Activated CD4-positive, alpha-beta T cell treated with anti-CD3 and anti-CD28 coated beads for 1 hour (primary cell): ENCODE measurements at places on chromosomes 1 and 21.

DNA sequence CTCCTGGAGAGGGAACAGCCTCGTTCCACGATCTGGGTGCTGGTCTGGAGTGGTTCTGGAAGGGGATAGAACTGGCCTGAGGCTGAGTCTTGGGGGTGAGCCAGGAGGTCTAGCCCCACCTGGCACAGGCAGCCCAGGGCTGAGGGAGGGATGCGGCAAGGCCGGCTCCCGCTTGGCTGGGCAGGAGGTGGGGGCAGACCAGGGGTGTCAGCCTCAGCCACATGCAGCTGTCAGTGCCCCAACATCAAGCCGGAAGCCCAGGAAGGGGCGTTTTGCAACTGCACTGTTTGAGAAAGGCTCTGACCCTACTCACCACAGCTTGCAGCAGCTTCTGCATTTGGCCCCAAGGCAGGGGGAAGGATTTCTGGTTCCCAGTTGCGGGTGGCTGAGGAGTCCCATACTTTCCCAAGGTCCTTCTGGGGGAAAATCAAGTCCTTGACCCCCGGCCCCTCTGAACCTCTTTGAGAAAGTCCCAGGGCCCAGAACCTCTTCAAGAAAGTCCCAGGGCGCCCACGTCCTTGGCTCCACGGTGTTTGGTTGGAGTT is 2.0 kb downstream of the EFHD2 start:
- no peak for DNase-seq

- no peak for DNase-seq
Measured at GRCh38 chr21:44365251-44365966, 12.0 kb downstream of the TRPM2 start.

DNA sequence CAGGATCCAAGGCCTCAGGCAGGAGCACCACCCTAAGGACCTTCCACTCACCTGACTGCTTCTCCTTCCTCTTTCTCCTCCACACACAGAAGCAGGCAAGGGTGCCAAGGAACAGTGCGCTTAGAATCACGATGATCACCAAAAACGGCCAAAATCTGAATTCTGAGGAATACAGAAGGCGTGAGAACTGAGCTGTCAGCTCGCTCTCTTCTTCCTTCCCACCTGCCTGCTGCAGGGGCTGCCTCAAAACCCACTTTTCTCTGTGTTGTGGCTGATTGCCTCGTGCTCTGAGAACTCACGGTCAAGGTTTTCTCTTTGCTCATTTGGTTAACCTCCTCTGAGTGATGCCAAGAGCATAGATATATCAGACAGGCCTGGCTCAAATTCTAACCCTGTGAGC is 23.8 kb downstream of the CD244 start:
- DNase-seq, result no peak

- DNase-seq, result peak; percentile 72
Measured at GRCh38 chr1:203765029-203765837, at the start of gene LAX1. Gene LAX1 (plus strand): TSS chr1:203765183. CDS start chr1:203765566, 383 bp downstream.

GRCh38 chr1:74715236-74715502 is 17.7 kb downstream of the CRYZ start:
- DNase-seq, result no peak

DNA sequence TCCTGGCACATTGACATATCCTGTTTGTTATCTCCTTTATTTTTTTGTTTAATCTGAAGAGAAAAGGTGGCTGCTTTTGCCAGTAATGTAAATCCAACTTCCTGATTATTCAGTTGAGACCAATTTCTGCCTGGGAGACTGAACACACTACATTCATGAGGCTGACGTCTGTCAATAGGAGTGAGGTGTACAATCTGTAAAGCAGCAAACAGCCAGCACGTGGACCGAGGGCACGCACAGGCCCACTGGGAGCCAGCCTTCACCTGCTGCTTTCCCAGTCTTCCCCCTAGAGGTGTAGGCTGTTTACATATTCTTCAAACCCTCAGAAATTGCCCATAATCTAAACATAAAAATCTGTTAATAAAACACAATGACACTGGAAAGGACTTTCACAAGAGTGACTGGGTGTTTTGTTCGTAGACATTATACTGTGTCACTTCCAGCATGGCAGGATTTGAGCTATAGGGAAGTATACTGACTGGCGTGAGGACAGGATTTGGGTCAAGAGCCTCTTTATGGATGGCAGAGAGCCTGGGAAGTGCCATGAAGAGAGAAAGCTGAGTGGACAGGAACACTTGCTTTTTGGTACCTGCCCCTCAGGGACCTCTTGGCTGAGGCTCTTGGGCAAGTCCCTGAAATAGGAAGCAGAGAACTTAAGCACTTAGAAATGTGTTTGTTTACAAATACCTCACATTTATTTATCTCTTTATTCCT is 552.9 kb upstream of the CAMK1G start:
- no peak for DNase-seq

GRCh38 chr1:185864331-185864730 is 130.1 kb downstream of the HMCN1 start:
- DNase-seq, result no peak

GRCh38 chr1:182806015-182806678 is 16.6 kb downstream of the NPL start:
- no peak for DNase-seq

DNA sequence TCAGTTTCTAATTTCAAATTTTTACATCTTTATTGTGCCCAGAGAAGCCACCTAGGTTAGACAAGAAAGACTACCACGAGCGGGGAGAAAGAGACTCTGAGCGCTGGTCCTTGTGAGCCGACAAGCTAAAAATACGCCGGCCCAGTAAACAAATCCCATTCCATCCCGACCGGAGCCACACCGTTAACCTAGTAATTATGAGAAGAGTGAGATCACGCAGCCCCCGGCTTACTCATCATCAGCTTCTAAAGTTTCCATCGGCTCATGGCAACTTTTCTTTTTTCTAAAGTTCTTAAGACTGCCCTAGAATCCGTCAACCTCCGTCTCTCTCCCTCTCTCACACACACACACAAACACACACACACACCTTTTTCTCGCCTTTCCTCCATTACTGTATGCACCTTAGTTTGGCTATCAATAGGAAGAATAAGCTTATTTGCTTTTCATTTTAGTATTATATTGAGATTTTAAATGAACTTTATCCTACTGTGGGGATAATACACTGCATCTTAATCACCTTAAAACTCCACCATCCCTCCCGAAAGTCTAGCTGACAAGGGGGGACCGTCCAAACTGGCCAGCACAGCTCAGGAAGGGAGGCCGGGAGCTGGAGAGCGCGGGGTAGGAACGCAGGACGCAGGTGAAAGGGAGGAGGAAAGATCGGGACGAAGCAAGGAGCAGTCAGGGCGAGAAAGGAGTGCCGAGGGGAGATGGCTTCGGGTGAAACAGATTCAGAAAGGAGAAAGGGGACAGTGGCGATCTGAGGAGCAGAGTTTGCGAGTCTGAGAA is 728 bp downstream of the OTUD7B start:
- peak; percentile 47 for DNase-seq

- no peak for DNase-seq
Measured at GRCh38 chr1:228311091-228311490, 95.5 kb downstream of the TRIM11 start.

GRCh38 chr1:236760480-236760879 is 34.6 kb upstream of the MTR start:
- no peak for DNase-seq

GRCh38 chr1:95340061-95340460 is 106.1 kb downstream of the RWDD3 start:
- no peak for DNase-seq

- no peak for DNase-seq
Measured at GRCh38 chr21:45975020-45975666, 6.4 kb upstream of the COL6A1 start.

DNA sequence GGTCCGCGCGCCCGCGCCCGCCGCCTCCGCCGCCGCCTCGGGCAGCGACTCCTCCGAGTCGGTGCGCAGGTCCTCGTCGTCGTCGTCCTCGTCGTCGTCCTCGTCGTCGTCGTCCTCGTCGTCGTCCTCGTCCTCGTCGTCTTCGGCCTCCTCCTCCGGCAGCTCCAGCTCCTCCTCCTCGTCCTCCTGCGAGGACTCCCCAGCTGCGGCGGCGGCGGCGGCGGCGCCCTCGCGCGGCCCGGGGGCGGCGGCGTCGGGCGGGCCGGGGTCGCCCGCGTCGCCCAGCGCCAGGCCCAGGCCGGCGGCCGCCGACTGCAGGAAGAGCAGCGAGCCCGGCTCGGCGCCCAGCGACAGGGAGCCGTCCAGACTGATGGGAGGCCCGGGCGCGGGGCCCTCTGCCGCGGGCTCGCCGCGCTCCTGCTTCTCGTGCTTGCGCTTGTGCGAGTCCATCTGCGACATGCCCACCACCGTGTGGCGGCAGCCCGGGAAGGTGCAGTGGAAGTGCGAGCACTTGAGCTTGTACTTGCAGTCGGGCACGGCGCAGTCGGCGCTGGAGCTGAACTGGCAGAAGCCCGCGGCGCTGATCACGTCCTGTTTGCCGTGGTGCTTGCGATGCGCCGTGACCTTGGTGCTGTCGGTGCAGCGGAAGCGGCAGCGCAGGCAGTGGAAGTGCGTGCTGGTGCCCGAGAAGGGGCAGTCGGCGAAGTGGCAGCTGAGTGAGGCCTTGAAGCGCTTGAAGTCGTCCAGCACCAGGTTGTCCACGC is 157.3 kb downstream of the CASZ1 start:
- no peak for DNase-seq

- DNase-seq, result peak; percentile 41
Measured at GRCh38 chr1:225454733-225455132, 26.9 kb upstream of the LBR start.

DNA sequence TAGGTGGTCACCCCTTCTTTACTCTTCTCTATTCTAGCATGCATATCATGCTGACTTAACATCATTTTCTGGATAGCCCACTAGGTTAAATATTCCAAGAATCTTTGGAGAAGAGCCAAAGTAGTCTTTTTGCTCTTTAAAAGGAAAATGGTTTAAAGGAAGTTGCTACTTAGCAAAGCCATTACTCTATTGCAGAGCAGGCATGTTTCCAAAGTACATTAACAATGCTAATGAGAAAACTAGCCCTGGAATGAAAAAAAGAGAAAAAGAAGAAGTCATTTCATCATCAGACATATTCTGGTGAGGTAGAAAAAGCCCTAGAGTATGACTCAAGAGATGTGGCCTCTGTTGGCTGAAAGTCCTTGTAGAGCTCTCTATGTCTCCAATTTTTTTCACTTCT is 74.0 kb downstream of the NUF2 start:
- no peak for DNase-seq

DNA sequence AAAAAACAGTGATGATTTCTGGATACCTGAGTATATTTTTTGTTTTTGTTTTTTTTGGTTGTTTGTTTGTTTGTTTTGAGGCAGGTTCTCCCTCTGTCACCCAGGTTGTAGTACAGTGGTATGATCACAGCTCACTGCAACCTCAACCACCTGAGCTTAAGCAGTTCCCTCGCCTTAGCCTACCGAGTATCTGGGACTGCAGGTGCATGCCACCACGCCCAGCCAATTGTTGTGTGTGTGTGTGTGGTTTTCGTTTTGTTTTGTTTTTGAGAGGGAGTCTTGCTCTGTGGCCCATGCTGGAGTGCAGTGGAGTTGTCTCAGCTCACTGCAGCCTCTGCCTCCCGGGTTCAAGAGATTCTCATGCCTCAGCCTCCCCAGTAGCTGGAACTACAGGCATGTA is 55.3 kb upstream of the RCC1 start:
- no peak for DNase-seq
